ENCODE measurements at places on chromosomes 7 and 10.
A peak's percentile ranks its signal among the peaks of the same experiment; 100 is the strongest.

GRCh38 chr10:69747179-69747578, 54.5 kb upstream of the COL13A1 start:
- DNase-seq, result no peak

GRCh38 chr7:100163006-100163531, 4.5 kb upstream of the TRAPPC14 start:
- no peak for DNase-seq

- DNase-seq, result no peak
Observed at GRCh38 chr7:27351786-27352185, 109.2 kb downstream of the EVX1 start.

GRCh38 chr7:130960208-130960988, 226.4 kb upstream of the KLF14 start:
- peak; percentile 18 for DNase-seq

GRCh38 chr10:31908157-31908556, 20.5 kb downstream of the ARHGAP12 start:
- no peak for DNase-seq

DNA sequence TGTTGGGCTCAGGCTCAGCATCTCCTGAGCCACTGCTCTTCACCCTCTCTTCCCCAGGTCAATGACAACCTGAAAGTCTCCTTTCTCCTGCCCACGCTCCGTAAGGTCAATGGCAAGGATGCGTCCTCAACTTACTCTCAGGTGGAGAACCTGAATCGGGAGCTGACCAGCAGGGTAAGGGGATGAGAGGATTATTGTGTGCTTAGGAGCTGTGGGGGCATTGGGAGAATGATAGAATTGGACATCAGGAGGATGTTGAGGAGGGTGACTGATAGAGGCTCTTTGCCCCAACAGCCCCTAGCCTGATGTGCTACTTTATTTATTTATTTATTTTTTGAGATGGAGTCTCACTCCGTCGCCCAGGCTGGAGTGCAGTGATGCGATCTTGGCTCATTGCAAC, 1.3 kb downstream of the LRWD1 start:
- no peak for DNase-seq

DNA sequence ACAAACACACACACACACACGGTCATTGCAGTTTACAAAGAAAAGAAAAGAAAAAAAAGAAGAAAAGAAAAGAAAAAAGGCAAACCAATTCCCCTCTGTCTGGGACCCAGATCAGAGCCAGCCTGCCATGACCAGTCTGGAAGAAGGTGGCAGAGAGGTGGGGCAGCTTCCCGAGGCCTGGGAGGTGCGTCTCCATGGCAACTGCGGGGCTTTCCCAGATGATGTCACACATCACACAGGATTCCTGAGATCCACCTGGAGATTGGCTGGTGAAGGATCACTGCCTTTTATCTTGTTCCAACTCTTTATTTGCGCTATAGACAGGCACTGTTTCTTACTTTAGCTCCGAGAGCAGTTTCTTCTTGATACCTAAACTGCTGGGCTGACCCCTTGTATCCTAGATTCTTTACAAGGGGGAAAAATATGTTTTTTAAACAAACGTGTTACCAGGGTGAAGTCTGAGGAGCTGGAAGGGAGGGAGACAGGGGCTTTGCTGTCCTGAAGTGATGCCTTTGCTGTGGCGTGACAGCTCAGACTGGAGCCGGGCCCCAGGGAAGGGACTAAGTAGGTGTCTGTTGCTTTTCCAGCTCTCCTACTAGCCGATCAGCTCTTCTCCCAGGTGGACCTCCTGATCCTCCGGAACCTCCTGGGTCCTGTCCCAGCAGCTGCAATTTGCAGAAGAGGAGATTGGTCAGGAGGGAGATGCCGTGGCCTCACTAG, 298.5 kb downstream of the KLF6 start:
- no peak for DNase-seq

GRCh38 chr10:22959292-22959691, 31.4 kb downstream of the ARMC3 start:
- DNase-seq, result no peak

DNA sequence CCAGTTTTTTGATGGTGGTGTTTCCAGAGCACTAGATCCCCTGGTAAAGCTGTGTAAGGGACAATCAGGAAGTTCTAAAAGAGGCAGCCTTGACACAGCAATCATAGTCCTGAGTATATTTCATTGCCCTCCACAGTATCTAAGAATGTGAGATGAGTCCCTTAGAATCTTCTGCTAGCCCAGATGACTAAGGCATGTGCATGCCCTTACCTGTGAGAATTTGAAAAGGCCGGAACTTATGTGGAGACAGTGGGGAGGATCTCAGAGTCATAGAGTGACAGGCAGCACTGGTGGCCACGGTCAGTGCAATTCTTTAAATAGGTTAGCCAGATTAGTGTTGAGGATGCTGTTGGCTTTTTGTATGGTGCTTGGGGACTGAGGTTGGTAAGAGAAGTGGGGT, 361.4 kb upstream of the VSTM2A start:
- no peak for DNase-seq

DNA sequence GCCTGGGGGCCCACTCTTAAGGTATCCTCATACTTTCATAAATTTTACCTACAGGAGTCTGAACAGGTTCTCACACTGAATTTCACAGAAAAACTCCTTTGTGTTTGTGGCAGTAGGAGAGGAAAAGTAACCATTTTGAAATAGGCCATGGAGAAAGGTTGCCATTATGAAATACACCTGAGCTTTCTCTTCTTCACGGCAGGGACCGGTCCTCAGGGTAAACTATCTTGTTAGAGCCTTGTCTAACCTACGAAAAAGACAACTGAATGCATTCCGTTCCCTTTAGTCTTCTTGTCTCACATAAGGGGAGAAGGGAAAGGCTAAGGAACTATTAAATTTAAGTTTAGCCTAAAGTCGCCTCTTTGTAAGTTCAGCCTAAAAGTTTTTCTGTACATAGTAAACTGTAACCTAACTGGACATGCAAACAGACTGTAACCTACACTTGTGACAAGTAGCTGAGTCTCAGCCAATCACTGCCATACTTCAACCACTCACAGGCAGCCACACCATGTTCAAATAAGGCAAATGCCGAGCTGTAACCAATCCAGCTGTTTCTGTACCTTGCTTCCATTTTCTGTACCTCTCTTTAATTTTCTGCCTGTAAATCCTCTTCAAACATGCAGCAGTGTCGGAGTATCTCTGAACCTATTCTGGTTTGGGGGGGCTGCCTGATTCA, 14.2 kb upstream of the RNF32 start:
- DNase-seq, result no peak

GRCh38 chr10:70912556-70912955, 24.2 kb upstream of the PCBD1 start:
- no peak for DNase-seq

DNA sequence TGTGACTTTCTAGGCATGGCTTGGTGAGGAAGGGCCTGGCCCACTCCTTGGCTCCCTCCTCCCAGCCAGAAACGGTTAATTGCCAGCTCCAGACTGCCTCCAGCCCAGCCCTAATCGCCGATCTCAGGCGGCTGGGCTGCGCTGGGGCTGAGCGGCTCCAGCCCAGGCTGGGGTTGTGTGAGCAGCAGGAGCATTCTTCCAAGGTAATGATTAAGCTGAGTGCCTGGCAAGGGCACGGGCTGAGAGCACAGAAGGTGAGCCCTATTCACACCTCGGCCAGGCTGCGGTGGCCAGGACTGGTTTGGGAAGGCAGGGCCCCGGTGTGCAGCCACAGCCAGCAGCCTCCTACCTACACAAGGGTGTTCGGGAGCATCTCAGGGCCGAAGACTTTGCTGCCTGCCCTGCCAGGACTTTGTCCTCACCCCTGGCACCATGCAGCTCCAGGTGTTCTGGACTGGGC, at the start of gene TMEM72:
Gene TMEM72, plus strand, starts transcription at position 257 of the 460 bp plus-strand sequence. Its CDS starts 176 bp downstream, at position 433.
- no peak for DNase-seq

GRCh38 chr10:122490268-122490667, 28.9 kb downstream of the HTRA1 start:
- DNase-seq, result no peak

DNA sequence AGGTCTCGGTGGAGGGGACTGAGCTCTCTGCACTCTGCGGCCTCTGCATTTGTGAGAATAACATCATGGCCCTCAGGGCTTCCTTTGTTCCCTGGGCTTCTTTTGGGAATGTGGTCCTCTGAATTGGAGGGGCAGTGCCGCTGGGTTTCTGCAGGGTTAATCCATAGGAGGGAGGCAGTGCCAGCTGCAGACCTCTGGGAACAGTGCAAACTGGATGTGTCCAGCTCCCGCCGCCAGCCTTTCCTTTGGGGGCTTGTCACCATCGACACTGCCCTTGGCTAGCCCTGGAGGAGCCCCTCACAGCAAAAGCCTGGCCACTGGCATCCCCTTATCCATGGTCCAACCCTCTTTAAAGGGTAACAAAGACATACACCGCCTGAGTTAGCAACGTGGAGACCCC, 174.0 kb downstream of the WDR37 start:
- DNase-seq, result no peak

DNA sequence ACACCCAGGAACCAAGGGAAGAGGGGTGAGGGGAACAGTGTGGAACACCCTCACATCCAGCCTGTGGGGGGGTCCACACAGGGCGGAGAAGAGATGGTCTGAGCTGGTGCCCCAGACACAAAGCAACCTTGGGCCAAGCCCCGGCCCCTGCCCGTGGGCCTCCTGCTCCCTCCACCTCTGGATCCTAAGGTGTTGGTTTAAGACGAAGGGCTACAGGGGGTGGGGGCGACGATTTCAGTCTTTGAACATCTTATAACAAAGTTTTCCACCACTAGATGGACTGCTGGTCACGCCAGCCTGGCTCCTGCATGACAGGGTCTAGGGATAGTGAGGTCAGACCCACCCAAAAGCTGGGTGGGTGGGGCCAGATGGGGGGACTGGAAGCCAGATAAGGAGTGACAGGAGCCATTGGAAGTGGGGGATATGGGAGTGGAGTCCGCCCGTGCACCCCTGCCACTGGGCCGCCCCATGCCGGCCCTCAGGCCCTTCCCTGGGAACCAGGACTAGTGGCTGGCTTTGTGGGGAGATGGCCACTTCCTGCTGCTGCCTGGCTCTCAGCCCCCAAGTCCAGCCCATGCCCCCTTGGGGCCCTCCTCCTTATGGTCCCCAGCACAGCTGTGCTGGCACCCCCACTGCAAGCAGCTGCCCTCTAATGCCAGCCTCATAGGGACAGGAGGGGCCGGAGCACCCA, 98.4 kb downstream of the RGS10 start:
- no peak for DNase-seq

DNA sequence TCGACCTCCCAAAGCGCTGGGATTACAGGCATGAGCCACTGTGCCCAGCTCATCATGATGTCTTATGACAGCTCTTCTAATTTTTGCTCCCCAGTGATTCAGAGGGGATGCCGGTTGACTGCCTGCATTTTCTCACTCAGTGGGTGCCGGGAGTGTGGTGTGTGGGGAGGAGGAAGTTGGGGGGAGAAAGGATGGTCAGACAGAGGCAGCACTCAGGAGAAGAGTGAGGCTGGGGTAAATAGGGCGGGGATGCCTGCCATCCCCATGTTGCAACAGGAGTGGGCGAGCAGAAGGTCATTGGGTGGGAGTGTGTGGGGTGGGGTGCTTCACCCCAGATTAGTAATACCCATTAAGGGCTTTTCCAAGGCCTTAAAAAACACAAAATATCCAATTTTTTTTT, 3.5 kb upstream of the CCL24 start:
- DNase-seq, result no peak

DNA sequence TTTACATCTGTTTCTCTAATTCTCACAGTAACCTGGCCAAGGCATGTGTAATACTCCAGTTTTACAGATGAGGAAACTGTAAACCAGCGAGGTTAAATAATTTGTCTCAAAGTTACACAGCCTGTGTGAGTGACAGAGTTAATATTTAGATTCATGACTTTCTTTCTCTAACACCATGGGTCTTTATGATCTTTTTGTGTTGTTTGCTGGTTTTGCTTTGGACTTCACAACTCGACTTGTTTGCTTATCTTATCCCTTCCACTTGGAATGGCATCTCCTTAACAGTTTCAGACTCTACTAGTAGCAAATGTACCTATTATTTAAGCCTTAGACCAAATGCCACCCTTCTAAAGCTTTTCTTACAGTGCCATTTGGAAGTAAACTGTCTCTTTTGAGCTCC, 34.4 kb downstream of the MXI1 start:
- no peak for DNase-seq

DNA sequence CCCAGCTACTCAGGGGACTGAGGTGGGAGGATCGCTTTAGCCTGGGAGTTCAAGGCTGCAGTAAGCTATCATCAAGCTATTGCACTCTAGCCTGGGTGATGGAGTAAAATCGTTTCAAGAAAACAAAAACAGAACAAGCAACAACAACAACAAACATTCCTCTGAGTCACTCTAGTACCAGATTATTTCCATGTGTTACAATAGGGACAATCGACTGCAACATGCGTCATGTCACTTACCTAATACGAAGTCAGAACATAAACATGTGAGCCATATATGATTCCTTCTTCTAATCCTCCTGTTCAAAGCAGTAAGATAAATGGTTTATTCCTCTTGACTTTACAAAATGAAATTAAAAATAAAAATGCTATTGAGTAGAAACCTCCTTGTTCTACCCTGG, 57.3 kb downstream of the ZNF438 start:
- DNase-seq, result no peak

GRCh38 chr7:156073366-156074052, 261.2 kb upstream of the SHH start:
- DNase-seq, result no peak

GRCh38 chr7:157704365-157704764, 367.6 kb downstream of the DNAJB6 start:
- DNase-seq, result no peak

GRCh38 chr10:11294831-11295450, 277.3 kb downstream of the CELF2 start:
- no peak for DNase-seq

DNA sequence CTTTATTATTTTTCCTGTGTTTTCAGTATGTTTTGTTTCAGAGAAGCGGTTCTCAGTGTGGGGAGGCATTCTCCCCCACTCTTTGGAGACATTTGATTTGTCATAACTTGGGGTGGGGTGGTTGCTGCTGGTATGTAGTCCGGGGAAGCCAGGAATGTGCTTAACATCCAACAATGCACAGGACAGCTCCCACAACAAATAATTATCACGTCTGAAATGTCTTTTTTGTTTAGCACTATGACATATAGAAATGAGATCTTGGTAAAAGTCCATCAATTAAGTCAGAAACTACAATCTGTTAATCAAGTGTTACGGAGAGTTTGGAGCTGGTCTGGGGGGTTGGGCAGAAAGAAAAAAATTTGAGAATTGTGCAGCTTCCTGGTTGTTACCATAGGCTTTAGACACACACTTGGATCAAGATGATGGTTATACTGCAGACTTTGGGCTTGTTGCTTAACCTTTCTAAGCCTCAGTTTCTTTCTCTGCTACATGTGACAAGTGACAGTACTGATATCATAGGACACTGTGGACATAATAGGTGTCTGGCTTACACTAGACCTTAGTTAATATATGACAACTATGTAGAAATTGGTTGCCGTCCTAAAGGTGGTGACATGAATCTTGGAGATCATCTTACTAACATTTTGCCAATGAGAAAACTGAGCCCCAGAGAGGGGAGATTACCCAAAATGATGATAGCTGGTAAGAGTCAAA, 113.7 kb downstream of the LRMDA start:
- no peak for DNase-seq
